ENCODE measurements at places on chromosomes 7 and 10.

GRCh38 chr7:26022982-26023381 lies 129.0 kb upstream of the NFE2L3 start:
- DNase-seq: no peak

- DNase-seq: no peak
Observed at GRCh38 chr7:25996006-25996408, 156.0 kb upstream of the NFE2L3 start.

DNA sequence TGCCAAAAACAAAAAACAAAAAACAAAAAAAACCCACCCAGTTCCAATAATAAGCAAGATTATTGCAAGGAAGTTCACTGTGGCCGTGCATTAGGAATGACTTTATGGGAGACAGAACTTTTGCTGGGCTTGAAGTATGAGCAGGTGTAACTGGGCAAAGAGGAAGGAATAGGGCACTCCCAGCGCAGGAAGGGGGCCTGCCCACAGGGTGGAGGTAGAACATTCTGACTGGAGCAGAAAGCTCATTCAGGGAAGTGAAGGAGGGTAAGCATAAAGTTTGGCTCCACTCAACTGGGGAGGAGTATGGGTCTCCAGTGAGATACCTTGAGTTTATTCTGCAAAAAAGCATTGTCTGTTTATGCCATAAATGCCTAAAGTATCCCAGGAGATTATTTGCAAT lies 42.1 kb upstream of the WIPF3 start:
- no peak for DNase-seq

GRCh38 chr7:50534690-50535290 lies 30.4 kb downstream of the DDC start:
- DNase-seq: no peak

- DNase-seq: no peak
Observed at GRCh38 chr10:111080224-111080623, 3.4 kb downstream of the ADRA2A start.

- no peak for DNase-seq
Observed at GRCh38 chr7:50209461-50210135, 94.9 kb upstream of the IKZF1 start.

GRCh38 chr7:128247108-128247507 lies 6.0 kb downstream of the LEP start:
- DNase-seq: no peak

- DNase-seq: no peak
Observed at GRCh38 chr10:108348215-108348614, 1183.7 kb upstream of the SORCS1 start.

- DNase-seq: no peak
Observed at GRCh38 chr7:106609416-106609815, 51.5 kb downstream of the CCDC71L start.

- DNase-seq: no peak
Observed at GRCh38 chr10:15751046-15751445, 31.3 kb upstream of the ITGA8 start.

- DNase-seq: no peak
Observed at GRCh38 chr7:99309111-99309510, 16.6 kb upstream of the ARPC1A start.

DNA sequence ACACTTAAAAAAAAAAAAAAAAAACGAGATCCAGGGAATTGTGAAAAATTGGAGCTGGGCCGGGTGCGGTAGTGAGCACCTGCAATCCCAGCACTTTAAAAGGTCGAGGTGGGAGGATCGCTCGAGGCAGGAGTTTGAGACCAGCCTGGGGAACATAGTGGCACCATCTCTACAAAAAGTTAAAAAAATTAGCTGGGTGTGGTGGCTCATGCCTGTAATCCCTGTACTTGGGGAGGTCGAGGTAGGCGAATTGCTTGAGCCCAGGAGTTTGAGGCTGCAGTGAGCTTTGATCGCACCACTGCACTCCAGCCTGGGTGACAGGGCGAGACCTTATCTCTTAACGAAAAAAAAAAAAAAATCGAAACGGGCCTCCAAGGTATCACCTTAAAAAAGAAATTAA lies 2.0 kb downstream of the CLDN4 start:
- no peak for DNase-seq

- DNase-seq: no peak
Observed at GRCh38 chr10:22560096-22560912, 154.1 kb downstream of the PIP4K2A start.

GRCh38 chr10:61971003-61971325 lies 69.5 kb downstream of the ARID5B start:
- DNase-seq: no peak

- no peak for DNase-seq
Observed at GRCh38 chr10:5576780-5577624, 52.2 kb downstream of the CALML3 start.

GRCh38 chr10:79342295-79342761 lies 4.9 kb upstream of the PPIF start:
- no peak for DNase-seq

DNA sequence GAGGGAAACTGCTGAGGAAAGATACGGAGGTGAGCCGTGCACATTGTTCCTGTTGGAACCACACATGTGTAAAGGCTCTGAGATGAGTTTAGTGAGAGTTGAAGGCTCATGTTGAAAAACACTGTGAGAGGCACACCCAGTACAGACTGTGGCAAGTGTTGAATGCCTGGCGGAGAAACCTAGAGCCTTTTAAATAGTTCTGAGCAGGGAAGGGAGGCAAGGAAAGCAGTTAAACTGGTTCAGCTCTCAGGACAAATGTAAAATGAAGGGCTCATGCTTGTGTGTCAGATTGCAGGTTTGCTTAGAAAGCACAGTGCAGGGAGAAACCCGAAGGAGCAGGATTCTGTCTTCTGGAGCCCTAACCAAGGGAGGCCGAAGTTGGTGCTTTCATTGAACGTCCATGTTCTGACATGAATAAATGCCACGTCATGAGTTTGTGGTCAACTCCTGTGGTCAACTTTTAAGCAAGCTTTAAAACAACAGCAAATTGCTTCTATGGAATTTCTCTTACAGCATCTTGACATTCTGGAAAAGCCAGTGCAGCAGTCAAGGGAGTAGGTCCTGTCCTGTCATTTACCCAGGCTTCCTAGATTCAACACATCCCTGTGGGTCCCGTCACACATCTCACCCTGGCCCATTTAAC lies 650.9 kb upstream of the GALNT17 start:
- DNase-seq: no peak

- DNase-seq: peak; percentile 3
Observed at GRCh38 chr10:119207713-119208552, 562 bp downstream of the GRK5 start.

GRCh38 chr10:1294748-1295147 lies 238.6 kb downstream of the WDR37 start:
- DNase-seq: no peak
